ENCODE measurements at places on chromosomes 5 and 9. TPM values are rescaled to one million over a fixed set of nuclear protein-coding genes. Genes with fewer than 3 reads are reported as not detected.

GPR150 gene
- total RNA-seq: 0.28 TPM

MARVELD2 gene
- total RNA-seq: 0.14 TPM

AGXT2 gene
- total RNA-seq: not detected

S100Z gene
- total RNA-seq: not detected

ITGA2 gene
- total RNA-seq: 17.5 TPM

TAL2 gene
- total RNA-seq: not detected
